Fibroblast of villous mesenchyme (primary cell): ENCODE measurements at places on chromosomes 1 and 21. TPM values are rescaled to one million over a fixed set of nuclear protein-coding genes. Genes with fewer than 3 reads are reported as not detected.

The MYOC gene
- total RNA-seq, result not detected in 2 replicates

The CELA2A gene
- not detected in 2 replicates for total RNA-seq

The NID1 gene
- 204 and 211 TPM in 2 replicates for total RNA-seq

The MIS18A gene
- total RNA-seq, result 6.4 and 13.0 TPM in 2 replicates

The FCRL6 gene
- total RNA-seq, result not detected in 2 replicates

The SYPL2 gene
- total RNA-seq, result 4.5 and 10.8 TPM in 2 replicates

The CCDC24 gene
- total RNA-seq, result 3.5 and 4.7 TPM in 2 replicates

The LCE3D gene
- not detected in 2 replicates for total RNA-seq

The FALEC gene
- 0.64 and 1.3 TPM in 2 replicates for total RNA-seq

The GUCA2B gene
- total RNA-seq, result not detected in 2 replicates

The PRPF38A gene
- 6.8 and 12.5 TPM in 2 replicates for total RNA-seq

The ETV3L gene
- total RNA-seq, result not detected in 2 replicates

The TMEM201 gene
- 6.8 and 6.9 TPM in 2 replicates for total RNA-seq

The CA6 gene
- total RNA-seq, result not detected in 2 replicates

The PBX1 gene
- total RNA-seq, result 62.8 and 67.4 TPM in 2 replicates

The SDE2 gene
- total RNA-seq, result 22.2 and 31.5 TPM in 2 replicates

The EFCAB7 gene
- total RNA-seq, result 4.2 and 6.5 TPM in 2 replicates

The KRTAP19-6 gene
- total RNA-seq, result not detected in 2 replicates

The CNIH3 gene
- total RNA-seq, result 3.9 and 11.3 TPM in 2 replicates

The SPRR1B gene
- not detected in 2 replicates for total RNA-seq

The SNAPIN gene
- total RNA-seq, result 55.7 and 66.1 TPM in 2 replicates

The HUNK gene
- total RNA-seq, result 1.3 and 1.6 TPM in 2 replicates

The SLC27A3 gene
- total RNA-seq, result 6.9 and 14.8 TPM in 2 replicates

The C1QB gene
- not detected in 2 replicates for total RNA-seq

The AVPR1B gene
- total RNA-seq, result not detected in 2 replicates

The TLCD4 gene
- 0.32 and 0.86 TPM in 2 replicates for total RNA-seq

The ADGRL2 gene
- total RNA-seq, result 11.6 and 15.1 TPM in 2 replicates

The LRRC3 gene
- under 0.01 and 0.64 TPM in 2 replicates for total RNA-seq

The ILDR2 gene
- total RNA-seq, result 0.32 and 0.43 TPM in 2 replicates

The CEP104 gene
- total RNA-seq, result 28.1 and 31.6 TPM in 2 replicates

The BSDC1 gene
- 58.3 and 76.4 TPM in 2 replicates for total RNA-seq
